Activated CD4-positive, alpha-beta T cell treated with anti-CD3 and anti-CD28 coated beads, Interleukin-10, Interleukin-2, amounts not matched to agents 100 ng/mL and 50 ng/mL, durations not matched to agents 16 hours and 8 hours (primary cell): ENCODE measurements at places on chromosomes 1 and 21.

DNA sequence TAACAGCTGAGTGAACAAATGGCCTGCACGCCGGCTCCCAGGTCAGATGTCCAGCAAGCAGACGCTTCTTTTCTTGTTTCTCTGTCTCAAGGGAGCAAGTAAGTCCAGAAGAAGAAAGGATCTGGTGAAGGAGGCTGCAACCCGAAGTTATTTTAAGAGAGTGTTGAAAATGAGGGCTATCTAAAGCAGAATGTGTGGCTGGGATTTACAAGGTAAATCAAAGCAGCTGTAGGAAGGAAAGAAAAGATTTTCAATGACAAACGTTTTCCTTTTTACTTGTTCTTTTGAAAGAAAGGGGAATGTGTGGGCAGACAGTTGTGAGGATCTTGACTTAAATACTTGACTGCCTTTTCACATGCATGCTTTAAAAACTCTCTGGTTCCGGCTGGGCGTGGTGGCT is 311.5 kb downstream of the KIF26B start:
- no peak for DNase-seq

GRCh38 chr1:11531943-11532342 is 53.0 kb downstream of the DISP3 start:
- no peak for DNase-seq

GRCh38 chr1:236925386-236925785 is 78.9 kb downstream of the MT1HL1 start:
- DNase-seq: no peak

DNA sequence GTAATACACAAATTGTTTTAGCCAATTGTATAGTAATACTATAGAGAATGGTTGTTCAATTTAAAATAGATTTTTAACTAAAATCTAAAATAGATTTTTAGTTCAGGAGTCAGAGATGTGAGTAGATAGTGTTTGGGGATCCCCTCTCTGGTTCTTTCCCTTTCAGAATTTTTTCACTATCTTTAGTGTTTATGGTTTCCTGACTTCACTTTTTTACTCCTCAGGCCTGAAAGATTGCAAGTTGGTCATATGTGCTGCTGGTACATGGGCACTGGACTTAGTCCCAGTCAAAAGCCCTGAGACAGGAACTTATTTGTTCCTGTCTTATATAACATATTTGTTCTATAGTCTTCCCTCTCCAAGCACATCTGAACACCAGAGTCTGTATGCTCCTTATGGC is 96.8 kb upstream of the ATP1B1 start:
- DNase-seq: no peak

DNA sequence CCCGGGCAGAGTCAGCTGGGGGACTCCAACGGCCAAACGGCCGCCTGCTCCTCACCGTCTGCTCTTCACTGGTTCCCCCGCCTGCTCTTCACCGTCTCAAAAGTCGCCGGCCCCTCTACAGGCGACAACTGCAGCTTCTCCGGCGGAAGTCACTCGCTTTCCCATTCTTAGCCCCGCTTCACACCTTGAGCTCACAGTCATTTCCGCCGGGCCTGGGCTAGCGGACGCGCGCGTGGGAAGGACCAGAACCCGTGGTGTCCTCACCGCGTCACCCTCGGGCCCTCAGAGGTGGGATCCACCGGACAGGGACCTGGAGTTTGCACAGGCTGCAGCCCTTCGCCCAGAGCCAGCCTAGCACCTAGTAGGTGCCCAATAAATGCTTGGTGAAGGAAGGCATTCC is 27.9 kb upstream of the HJV start:
- DNase-seq: no peak

GRCh38 chr1:180343921-180344769 is 114.1 kb downstream of the LHX4 start:
- no peak for DNase-seq

GRCh38 chr1:8127171-8127641 is 101.1 kb upstream of the ERRFI1 start:
- no peak for DNase-seq

- peak; percentile 63 for DNase-seq
These were observed at the start of gene TRAF5 for GRCh38 chr1:211326528-211327345. TSS of gene TRAF5 (plus strand) at chr1:211326833. CDS start at chr1:211353240, 26,407 bp downstream.

DNA sequence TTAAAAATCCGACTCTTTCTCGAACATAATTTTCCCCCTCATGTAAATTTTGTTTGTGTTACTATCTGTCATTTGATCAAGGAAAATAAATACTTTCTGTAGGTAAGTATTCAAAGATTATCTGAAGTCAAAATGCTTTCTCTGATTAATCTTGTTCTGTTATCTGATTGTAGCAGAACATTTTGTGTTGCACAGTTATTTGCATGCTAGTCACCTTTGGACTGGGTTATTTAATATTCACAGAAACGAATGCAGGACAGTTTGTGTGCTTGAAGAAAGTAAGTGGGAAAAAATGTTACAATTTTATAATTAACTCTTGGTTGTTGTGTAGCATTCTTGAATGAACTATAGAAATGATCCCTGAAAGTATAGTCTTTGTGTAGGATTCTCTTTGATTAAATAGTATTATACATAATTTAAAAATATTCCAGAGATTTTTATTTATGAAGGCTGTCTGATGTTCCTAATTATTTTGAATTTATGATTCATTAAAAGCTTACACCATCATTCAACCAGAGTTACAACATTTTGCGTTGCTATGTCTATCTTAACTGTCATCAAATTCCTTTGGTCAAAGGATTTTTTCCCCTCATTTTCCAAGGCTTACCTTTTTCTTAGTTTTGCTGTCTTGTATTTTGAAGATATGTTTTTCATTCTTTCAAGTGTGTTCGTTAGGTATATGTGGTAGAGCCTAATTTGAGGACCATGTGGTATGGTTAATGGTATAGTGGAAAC is 176.6 kb downstream of the GIPC2 start:
- no peak for DNase-seq

DNA sequence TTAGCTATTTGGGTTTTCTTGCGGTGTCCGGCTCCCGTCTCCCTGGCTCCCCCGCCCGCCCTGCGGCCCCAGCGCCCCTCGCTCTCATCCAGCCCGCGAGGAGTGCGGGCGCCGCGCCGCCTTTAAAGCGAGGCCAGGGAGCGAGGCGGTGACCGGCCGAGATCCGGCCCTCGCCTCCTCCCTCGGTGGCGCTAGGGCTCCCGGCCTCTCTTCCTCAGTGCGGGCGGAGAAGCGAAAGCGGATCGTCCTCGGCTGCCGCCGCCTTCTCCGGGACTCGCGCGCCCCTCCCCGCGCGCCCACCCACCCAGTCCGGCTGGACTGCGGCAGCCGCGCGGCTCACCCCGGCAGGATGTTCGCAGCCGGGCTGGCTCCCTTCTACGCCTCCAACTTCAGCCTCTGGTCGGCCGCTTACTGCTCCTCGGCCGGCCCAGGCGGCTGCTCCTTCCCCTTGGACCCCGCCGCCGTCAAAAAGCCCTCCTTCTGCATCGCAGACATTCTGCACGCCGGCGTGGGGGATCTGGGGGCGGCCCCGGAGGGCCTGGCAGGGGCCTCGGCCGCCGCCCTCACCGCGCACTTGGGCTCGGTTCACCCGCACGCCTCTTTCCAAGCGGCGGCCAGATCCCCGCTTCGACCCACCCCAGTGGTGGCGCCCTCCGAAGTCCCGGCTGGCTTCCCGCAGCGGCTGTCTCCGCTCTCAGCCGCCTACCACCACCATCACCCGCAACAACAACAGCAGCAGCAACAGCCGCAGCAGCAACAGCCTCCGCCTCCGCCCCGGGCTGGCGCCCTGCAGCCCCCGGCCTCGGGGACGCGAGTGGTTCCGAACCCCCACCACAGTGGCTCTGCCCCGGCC is 492 bp downstream of the HLX start:
- peak; percentile 35 for DNase-seq

- no peak for DNase-seq
These were observed at the start of gene LENEP for GRCh38 chr1:154993572-154994268. TSS of gene LENEP (plus strand) at chr1:154993586. CDS start at chr1:154993608, 22 bp downstream.

DNA sequence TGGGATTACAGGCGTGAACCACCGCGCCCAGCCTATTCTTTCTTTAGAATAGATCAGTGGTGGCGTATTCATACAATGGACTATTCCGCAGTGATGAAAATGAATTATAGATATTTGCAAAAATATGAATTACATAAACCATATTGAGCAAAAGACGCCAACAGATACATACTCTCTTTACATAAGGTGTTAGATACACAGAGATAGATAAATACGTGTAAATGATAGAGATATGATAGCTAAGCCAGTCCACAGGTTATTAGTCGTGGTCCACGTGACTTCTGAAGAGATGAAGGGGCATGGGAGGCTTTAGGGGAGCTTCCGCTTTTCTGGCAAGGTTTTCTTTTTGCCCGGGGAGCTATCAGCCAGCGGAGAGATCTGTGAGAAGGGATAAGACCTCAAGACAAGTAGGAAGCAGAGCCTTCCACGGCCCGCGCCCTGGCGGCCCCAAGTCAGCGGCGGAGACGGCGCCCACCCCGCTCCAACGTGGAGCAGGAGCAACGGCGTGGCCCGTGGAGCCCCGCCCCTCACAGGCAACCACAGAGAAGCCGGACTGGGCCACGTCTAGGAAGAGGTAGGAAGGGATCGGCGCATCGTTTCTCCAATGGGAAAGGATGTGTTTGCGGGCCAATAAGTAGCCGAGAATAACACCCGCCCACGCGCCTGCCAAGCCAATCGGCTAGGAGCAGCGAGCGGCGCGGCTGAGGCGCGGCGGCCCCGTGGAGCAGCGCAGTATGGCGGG is at the start of gene MSTO1:
TSS of gene MSTO1 (plus strand) at position 704 of the 742 bp plus-strand sequence. CDS start at position 735, 31 bp downstream.
- peak; percentile 99 for DNase-seq

DNA sequence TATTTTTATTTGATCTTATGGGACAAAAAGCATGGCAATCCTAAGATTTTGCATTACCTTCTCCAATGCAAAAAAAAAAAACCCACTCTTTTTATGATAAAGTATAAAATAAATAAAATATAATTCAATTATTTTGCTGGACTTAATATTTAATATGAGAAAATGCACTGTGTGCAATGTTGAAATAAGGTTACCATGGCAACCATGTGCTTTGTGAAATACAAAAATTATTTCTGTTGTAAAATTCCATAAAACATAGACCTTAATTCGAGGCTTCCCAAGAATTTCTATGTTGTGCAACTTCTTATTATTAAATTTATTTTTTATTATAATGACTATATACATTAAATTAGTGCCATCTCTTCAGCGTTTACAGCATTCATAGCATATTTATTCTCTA is 989.5 kb downstream of the MRPL39 start:
- DNase-seq: no peak

DNA sequence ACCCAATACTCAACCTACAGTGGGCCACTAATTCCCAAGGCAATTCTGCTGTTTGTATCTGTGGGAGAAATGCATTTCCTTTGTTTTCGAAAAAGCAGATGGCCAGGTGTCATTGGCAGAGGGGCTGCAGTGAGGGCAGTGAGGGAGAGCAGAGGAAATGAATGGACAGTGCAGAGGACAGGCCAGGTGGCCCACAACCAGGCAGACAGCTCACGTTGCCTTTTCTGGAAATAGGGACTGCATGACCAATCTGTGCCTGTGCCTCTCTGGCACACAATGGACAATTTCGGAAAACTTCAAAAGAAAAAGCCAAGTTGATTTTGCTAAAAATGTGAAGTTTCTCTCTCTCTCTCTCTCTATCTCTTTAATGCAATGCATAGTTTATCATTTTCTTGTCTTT is 52.6 kb upstream of the ETS2 start:
- DNase-seq: no peak

DNA sequence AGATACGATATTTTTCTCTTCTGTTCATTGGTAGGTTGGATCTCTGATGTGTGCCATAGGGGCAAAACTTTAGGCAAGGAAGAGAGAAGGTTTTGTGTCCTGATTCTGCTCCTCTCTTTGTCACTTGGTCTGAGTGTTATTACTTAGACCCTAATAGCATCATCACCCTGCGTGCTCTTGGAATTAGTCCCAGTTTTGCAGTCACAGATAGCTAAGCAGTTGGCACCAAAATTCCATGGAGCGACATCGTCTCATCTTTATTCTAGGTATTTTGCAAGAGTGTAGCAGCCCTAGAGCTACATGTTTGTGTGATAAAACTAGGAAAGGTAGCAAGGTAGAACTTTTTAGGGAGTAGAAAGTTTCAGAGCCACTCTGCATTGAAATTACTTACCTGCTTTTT is 23.8 kb downstream of the PIP5K1A start:
- no peak for DNase-seq

DNA sequence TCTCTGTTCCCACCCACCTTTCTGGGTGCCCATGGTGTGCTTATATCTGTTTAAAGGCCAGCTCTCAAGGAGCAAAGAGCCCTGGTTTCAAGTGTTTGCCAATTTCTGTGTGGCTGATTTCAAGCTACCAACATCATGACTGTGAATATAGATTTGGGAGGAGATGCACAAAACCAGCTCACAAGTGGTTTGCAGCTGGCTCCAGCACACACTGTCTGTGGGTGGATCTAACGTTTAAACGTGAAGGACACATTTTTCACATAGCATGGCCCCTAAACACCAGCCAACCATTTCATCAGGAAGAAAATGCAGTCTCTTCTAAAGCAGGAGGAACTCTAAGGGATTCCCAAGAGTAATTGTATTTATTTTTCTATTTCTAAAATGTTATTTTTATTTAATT is 65.2 kb downstream of the FCRL5 start:
- no peak for DNase-seq

DNA sequence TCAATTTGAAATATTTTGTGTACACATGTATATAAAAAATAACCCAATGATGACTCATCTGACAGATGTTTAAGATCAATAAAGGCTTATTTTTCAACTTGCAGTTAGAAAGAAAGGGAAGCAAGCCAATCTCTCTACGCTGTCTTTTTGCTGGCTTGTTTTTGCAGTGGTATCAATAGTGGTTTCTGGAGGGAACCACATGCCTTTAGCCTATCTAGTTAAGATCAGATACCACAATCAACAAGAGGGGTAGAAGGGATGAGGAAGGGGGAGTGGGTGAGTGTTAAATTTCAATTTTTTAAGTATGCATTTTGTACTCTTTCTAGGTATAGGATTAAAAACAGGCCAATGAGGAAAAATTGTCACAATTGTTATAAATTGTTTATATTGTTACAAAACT is 276.2 kb downstream of the KCNH1 start:
- DNase-seq: no peak

GRCh38 chr1:101278845-101279244 is 42.0 kb downstream of the S1PR1 start:
- DNase-seq: no peak

DNA sequence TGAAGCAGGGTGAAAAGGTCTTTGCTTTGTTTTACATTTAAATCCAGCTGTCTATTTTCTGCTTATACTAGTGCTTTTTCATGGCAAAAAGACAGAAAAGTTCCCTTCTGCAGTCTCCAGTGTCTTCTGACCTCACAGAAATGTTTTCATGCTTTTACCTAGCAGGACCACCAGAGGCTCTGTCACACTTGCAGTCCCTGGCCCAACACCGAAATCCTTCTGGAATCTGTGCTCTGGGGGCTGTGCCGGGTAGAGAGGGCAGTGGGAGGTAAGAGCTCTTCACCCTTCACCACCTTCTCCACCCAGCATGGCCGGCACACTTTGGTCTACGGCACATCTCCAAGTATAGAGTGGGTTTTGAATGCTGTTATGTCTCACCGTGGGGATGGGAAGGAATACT is 20.8 kb downstream of the GNAT2 start:
- no peak for DNase-seq

- DNase-seq: no peak
These were observed 132.7 kb upstream of the USP24 start for GRCh38 chr1:55347866-55348265.

GRCh38 chr1:156295391-156295947 is at the start of gene GLMP:
TSS of gene GLMP (minus strand) at chr1:156295679. CDS start at chr1:156295645, 34 bp downstream.
- peak; percentile 63 for DNase-seq

GRCh38 chr21:34801519-34802132 is 132.8 kb downstream of the CLIC6 start:
- DNase-seq: peak; percentile 38
